ENCODE measurements at places on chromosomes 4 and X.

- DNase-seq: no peak
Measured at GRCh38 chr4:39626261-39626660, 12.4 kb downstream of the SMIM14 start.

GRCh38 chr4:159104694-159105414, 2.0 kb downstream of the RAPGEF2 start:
- DNase-seq: no peak

DNA sequence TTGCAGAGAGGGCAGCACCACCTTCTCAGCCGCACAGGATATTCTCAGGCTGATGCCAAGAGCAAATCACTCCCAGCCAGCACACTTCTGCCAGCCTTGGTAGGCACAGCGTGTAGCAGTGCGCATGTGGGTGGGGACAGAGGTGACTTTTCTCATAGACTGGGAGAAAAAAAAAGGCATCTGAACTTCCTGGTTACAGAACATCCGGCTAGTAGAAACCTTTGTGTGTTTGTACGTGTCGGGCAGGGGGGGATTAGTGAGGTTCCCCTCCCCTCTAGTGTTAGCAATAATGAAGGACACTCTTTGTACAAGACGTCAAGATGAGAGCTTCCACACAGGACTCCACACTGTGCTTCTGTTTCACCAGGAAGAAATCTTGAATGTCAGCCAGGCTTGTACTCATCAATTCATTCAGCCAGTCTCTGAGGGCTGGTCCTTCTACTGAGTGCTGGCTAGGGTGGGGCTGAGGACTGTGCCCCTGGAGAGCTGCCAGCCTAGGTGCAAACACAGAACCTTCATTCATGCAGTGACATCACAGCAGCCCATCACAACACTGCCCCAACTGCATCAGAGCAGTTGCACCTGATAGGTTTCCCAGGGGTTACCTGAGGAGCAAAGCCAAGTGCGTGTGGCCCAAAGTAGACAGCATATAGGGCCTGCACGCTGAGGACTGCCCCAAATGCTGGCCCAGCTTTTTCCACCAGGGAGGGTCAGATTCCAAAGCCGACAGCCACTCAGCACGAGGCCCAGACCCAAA, 34.7 kb downstream of the SLC25A5 start:
- no peak for DNase-seq

DNA sequence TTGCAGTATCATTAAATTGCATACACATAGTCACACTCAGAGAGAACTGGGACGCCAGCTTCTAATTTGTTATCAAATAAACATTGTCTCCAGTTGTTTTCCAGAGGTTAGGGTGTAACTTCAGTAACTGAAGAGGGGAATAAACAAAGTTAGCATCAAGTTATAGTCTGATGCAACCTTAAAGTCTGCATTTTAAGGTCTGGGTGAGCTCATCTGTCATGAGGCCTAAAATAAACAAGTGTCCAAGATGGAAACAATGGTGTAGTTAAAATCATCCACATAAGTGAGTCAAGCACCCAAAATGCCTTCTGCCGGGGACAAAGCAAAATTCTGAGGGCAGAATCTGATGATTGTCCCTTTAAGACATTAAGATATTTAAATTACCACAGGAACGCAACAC, 70.3 kb upstream of the EMCN start:
- no peak for DNase-seq

DNA sequence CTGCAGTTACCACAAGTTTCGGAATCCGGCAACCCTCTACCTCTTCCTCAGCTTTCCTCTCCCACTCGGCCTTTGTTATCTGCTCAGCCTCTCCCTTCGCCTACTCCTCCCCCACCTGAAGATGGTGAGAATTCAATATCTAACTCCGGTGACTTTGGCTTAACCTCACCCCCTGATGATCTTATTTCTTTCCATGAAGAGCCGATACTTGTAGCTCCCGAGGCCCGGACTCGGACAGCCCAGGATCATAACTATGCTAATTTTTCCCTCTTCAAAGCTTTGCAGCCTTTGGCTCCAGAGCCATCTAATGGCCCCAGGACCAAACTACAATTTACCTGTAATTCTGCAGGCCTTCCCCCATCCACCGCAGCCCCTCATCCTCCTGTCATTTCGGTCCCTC, 32.0 kb upstream of the MGST2 start:
- no peak for DNase-seq

DNA sequence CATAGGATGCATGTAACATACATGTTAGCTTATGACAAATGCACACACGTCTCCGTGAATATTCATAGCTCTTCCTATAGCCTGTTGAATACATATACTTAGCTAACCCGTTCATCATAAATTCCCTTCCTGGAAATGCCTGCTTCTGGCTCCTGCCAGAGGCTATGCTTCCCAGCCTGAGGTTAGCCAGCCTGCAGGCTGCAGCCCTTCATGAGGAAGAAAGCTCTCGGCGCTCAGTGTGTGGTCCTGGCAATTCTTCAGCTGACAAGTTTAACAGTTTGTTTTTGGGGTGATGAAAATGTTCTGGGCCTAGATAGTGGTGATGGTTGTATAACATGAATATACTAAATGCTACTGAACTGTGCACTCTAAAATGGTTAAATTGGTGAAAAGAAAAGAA, 48.8 kb upstream of the MAN2B2 start:
- no peak for DNase-seq

DNA sequence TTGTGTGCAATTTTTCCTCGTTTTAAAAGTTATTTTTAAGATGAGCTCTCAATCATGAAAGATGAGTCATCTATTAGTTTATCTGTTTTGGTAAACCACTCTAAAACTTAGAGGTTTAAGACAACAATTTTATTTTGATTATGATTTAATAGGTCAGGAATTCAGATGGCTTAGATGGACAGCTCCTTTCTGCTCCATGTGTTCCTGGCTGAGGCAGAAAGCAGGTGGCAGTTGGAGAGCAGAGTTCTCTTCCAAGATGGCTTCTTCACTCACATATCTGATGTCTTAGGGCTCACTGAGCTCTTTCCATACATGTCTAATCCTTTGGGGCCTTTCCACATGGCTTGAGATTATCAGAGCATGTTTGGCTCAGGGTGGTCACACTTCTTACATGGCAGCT, 48.3 kb upstream of the GRPR start:
- no peak for DNase-seq

GRCh38 chr4:183353557-183353956, 31.3 kb upstream of the CLDN24 start:
- DNase-seq: no peak
